ENCODE measurements at places on chromosomes 3 and 15.

- no peak for DNase-seq
Measured at GRCh38 chr15:69510556-69510955, 57.9 kb downstream of the RPLP1 start.

DNA sequence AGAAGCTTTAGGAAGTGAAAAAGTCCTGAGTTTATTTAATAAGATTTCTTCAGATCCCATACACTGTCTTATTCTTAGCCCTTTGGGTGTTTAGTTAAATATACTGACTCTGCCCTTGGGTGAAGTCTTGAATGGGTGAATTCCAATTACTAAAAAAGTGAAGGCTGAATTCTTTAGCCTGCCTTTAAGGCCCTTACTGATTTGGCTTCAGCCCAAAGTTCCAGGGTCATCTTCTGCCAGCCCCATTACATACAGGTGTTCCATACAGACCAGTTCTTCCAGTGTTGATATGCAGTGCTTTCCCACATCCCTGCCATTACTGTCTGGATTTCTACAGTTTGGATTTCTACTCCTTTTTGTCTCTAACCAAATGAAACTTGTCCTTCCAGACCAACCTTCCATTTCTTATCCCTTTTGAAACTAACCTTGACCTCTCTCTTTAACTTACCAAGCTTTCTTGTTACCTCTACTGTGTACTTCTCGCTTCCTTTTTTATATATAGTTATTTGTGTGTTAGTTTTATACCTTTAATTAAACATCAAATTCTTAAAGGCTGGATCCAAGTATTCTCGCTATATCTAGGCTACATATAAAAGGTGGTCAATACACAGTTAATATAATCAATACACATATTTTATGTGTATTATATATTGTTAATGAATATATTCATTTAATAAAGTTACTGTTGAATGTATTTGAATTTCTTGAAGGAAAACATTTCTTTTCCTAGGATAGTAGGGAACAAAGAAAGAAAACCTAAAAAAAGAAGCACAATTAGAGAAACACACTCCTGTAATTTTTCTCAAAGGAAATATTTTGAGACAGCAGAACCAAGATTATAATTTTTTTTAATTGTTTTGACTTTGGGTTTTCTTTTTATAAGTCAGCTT lies 15.0 kb downstream of the MBNL1 start:
- no peak for DNase-seq

- no peak for DNase-seq
Measured at GRCh38 chr3:11465744-11466616, 177.7 kb downstream of the VGLL4 start.

- DNase-seq, result no peak
Measured at GRCh38 chr3:128491691-128491940, 1.4 kb downstream of the GATA2 start.

- no peak for DNase-seq
Measured at GRCh38 chr3:11549580-11550140, 94.1 kb downstream of the VGLL4 start.

GRCh38 chr15:39354189-39354588 lies 226.7 kb upstream of the THBS1 start:
- no peak for DNase-seq

GRCh38 chr3:42608581-42608980 lies 8.1 kb downstream of the NKTR start:
- no peak for DNase-seq

- DNase-seq, result peak; percentile 68
Measured at GRCh38 chr3:133927540-133928066, 31.9 kb upstream of the RAB6B start.

- no peak for DNase-seq
Measured at GRCh38 chr3:55169161-55169560, 241.3 kb upstream of the LRTM1 start.
